GM06990 (cell line): ENCODE measurements at places on chromosomes 5 and 9.

DNA sequence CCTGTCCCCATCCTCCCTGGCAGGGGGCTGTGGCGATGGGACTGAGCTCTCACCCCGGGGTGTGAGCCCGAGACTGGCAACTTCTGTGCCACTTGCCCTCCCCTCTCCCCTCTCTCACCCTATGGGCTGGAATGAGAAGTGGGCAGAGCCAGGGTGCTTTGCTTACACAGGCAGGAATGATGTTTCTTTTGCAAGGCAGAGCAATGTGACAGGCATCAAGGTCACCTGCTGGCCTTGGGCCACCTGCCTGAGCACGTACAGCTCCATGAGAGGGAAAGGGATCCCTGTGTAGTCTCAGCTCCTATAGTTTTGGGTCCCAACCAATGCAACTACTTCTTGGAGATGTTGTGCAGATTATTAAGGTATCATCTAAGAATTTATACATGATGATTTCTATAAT lies 252.8 kb upstream of the DAP start:
- DNase-seq: no peak

DNA sequence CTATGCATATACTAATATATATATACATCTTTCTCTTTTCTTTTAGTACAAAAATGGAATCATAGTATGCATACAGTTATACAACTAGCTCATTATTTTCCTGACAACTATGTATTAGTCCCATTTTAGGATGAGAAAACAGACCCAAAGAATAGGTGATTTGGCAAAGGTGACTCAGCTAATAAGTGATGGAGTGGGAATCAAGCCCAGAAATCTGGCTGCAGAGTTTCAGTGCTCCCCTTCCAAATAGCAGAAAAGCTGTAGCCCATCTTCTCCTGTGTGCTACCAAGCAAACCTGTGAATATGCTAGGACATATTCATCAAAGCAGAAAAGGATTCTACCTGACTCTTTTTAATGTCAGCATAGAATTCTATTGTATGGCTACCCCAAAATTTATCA lies 114.7 kb downstream of the ARL15 start:
- no peak for DNase-seq

GRCh38 chr9:37818849-37819248 lies 18.3 kb downstream of the DCAF10 start:
- no peak for DNase-seq

- DNase-seq: no peak
These were observed 739 bp downstream of the CARD9 start for GRCh38 chr9:136372561-136373299.

DNA sequence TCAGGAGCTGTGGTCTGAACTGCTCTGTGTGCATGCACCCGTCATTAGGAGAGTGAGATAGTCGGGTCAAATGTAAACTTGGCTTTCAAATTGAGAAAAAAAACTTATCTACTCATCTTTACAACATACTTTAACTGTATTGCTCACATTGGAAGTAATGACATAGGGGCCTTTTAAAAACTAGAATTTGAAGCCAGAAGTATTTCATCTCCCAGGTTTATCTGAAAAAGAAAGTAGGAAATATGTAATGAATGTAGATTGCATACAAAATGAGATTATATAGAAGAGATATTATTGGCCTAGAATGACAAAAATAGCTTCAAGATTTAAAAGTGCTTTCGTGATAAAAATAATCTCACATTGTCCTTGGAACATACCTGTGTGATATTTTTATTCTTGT lies 24.3 kb downstream of the RGS7BP start:
- DNase-seq: no peak

DNA sequence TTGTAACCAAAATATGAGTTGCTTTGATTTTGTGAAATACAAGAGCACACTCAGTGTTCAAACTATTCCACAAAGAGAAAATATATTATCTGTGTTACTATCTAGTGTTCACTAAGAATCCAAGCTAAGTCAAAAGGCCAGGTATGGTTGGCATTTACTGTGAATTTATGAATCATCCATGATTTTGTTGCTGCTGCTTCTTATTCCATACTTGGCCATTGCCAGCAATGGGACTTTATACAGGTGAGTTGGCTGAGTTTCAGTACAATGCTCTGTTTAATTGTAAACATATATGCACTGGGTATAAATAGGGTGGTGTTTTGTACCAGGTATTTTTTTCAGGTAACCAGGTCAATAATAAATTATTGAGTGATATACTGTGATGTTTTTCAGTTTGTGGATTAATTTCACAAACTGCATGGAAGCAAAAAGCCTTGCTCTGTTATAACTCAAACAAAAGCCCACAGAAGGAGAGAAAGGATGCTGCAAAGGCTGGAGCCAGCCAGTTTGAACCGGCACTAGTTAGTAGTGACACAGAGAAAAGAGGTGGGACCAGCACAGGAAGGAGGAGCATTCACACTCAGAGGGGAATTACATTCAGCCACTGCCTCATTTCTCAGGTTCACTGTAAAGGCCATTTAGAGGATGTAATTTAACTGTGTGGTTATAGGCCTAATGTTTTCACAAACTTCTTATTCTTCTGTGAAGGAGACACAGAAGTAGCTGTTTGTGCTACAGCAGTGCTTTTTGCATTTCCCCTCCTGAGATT lies 381.8 kb downstream of the ADGRV1 start:
- DNase-seq: peak; percentile 38

DNA sequence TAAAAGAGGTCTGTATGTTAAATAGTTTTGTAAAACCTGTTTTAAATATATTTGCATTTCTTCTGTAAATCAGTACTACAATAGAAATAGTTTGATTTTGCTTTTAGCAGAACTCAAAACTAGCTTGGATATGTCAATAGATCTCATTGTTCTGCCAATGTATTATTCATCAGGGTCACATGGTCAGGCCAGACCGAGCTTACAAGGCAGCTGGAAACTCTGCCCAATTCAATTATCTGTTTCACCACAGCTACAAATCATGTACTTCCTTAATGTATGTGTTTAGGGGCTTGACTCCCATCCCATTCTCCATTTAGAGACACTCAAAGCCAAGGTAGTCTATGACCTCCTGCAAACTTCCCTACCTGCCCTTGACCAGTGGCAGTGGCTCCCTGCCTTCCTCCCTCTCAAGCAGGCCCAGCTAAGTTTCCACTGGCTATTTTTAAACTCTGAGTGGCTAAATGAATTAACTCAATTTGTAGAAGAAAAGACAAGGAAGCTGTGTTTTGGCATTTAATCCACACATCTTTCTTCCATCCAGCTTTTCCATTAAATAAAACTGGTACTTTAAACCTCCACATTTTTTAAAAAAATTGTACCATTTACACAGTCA lies 46.4 kb upstream of the SELENOP start:
- DNase-seq: no peak

GRCh38 chr5:95887977-95888376 lies 65.5 kb upstream of the GLRX start:
- DNase-seq: no peak

DNA sequence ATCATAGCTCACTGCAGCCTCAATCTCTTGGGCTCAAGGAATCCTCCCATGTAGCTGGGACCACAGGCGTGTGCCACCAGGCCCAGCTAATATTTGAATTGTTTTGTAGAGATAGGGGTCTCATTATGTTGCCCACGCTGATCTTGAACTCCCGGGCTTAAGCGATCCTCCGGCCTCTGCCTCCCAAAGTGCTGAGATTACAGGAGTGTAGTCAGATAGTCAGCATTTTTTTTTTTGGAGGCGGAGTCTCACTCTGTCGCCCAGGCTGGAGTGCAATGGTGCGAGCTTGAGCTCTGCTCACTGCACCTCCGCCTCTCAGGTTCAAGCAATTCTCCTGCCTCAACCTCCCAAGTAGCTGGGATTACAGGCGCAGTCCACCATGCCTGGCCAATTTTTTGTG lies 1.6 kb upstream of the SAR1B start:
- DNase-seq: no peak

- no peak for DNase-seq
These were observed 2.8 kb upstream of the NOL6 start for GRCh38 chr9:33476503-33476902.

DNA sequence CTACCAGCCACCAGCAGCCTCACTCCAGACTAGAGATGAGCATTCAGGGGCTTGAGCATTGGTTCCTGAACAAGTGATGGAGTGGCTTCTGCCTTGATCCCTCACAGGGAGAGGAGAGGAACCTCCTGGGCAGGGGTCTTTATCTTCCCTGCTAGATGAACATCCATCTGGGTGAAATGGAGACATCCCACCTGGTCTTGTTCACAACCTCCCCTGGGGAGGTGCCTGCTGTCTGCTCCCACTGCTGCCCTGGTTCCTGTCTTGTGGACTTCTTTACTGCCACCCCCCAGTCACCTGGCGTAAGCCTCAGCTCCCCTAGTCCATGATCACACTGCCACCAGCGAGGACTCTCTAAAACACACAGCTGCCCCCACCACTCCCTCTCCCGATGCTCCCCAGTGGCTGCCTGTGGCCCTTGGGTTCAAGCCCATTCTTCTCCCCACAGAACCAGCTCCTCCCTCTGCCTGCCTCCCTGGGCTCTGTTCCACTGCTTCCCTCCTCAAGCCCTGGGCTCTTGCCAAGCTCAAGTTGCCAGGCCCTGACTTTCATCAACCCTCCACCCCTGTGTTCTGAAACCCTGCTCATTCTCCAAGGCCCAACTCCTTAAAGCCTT lies 51.5 kb downstream of the COL15A1 start:
- DNase-seq: no peak

- DNase-seq: no peak
These were observed 216.7 kb downstream of the BNC2 start for GRCh38 chr9:16653491-16654399.

DNA sequence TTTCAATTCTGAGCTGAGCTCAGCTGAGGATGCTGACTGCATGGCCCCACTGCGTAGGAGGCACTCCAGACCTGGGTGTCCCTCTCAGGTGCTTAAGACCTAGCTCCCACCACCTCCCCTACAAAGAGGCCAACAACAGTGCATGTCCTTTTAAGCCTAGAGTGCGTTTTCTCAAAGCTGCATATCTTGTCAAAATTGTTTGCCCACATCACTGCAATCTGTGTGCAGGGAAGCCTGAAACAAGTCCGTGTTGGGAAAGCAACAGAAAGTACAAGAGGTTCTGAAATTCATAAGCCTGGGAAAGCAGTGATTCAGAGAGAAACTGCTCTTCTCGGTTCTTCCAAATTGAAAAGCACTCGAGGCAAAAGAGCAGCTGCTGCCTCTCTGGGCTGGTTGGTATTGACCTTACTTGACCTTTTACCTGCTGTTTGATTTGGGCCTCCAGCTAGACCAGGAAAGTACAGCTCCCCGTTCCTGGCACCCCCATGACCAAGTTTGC lies 238.4 kb downstream of the NR2F1-AS1 start:
- peak; percentile 40 for DNase-seq

GRCh38 chr9:116032683-116033440 lies 120.7 kb upstream of the PAPPA start:
- DNase-seq: no peak

- no peak for DNase-seq
These were observed 59.4 kb downstream of the IL6ST start for GRCh38 chr5:55935371-55935770.

GRCh38 chr5:58088941-58089340 lies 370.9 kb downstream of the PLK2 start:
- no peak for DNase-seq

- no peak for DNase-seq
These were observed 152.9 kb upstream of the PITX1 start for GRCh38 chr5:135186662-135187522.

- no peak for DNase-seq
These were observed 306.5 kb downstream of the MAN2A1 start for GRCh38 chr5:109996246-109996645.

DNA sequence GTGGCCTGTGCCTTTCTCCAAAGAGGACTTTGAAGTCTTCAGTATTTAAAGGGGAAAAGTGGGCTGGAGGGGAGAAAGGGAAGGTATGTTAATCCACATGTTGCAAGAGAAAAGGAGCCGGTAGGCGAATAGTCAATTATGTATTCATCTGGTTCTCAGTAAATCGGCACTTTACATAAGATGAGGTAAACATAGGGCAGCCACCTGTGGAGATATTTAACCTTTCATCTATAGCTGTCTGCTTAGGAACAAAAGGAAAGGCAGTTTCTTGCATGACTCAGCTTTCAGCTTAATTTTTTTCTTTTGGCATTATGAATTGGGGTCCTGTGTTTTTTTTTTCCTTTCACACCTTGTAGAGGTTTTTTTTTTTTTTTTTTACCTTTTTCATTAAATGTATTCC lies 42.2 kb downstream of the FGD3 start:
- DNase-seq: no peak

DNA sequence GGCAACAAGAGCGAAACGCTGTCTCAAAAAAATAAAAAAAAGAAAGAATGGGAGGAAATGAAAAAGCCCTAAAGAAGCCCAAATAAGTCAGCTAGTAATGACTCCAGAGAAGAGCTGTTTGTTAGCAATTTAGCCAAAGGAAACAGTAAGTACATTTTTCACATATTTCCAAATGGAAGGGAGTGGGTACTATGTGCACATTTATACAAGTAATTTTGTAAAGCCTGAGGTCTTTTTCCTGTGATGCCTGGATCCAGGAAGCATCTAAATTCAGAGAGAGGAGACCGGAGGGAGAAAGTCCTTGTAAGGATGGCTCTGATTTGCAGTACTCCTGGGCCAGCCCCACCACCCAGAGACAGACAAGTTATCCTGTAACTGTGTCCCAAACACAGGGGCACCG lies 14.7 kb downstream of the FBP1 start:
- no peak for DNase-seq

DNA sequence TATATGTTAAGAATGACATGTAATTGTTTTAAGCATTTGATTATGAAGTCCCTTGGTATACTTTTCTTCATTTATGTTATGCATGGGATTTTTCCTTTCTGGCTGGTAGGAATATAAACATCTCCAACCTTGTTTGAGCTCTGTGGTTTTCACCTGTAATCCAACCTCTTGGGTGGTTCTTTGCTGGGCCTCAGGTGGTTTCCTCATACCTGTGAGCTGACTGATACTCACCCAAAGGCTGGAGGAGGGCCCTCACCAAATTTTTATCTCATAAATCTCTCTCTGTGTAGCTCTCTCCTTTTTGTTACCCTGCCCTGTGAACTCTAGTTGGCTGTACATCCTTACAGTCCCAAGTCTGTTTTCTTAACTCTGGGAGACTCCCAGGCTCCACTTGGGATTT lies 39.8 kb upstream of the C6 start:
- DNase-seq: no peak

DNA sequence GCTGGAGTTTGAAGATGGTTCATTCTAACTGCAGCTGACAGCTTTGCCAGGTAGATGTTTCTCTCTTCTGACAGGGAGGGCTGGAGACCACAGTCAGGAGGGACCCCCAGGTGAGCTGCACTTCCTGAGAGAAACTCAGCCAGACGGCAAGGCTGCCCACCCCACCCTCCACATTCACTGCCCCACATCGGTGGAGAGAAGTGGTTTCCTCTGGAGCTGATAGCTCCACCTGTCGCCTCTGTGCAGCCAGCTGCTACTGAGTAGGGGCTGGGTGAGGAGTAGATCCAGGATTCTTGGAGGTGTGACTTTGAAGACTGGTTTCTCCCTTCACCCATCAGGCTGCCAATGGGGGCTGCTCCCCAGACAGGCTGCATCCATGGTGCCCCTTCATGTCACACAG lies 175.0 kb downstream of the CARTPT start:
- no peak for DNase-seq
